ENCODE measurements at places on chromosomes 12 and 14. TPM values are rescaled to one million over a fixed set of nuclear protein-coding genes. Genes with fewer than 3 reads are reported as not detected.

The ENDOU gene
- total RNA-seq = 1.6 TPM

The GRIP1 gene
- total RNA-seq = 36.2 TPM

DNA sequence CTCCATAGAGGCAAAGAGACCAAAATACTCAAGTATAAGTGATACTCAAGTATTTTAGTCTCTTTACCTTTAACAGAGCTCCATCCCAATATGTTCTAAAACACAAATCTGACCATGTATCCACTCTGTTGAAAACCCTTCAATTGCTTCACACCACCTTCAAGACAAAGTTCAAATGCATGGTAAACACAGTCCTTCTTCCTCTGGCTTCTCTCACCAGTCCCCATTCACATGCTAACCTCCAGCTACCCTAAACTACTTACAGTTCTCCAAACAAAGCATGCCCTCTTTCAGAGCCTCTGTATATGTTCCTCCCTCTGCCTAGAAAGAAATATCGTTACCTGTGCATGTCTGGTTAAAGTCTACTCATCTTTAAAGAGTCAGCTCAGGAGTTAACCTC, 100.2 kb downstream of the NUMB start:
- DNase-seq = no peak

- DNase-seq = no peak
Measured at GRCh38 chr12:69028941-69029729, 96.2 kb upstream of the CPM start.

GRCh38 chr14:97162621-97163020, 365.4 kb downstream of the VRK1 start:
- no peak for DNase-seq

DNA sequence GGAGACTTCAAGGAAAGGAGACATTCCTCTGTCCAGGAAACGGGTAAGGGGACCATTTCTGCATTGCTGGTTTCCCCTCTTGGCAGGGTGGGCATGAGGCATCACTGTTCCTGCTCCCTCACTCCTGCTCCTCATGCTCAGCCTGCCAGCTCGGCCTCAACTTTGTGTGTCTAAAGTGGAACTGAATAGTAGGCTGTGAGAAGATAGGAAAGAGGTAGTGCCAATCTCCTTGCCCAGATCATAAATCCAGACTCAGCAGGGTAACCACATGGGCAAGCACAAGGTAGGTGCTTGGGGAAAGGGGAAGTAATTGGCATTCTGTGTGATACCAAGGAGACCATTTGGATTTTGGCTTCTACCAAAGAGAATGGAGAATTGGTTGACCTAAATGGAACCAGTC, 2.6 kb downstream of the LTB4R start:
- no peak for DNase-seq

- no peak for DNase-seq
Measured at GRCh38 chr14:54715811-54716210, 148.9 kb downstream of the SAMD4A start.

Measured in endothelial cell (in vitro differentiated cells).